ENCODE measurements at places on chromosomes 4 and X.

- no peak for DNase-seq
Measured at GRCh38 chr4:135015771-135016170, 814.2 kb upstream of the PABPC4L start.

DNA sequence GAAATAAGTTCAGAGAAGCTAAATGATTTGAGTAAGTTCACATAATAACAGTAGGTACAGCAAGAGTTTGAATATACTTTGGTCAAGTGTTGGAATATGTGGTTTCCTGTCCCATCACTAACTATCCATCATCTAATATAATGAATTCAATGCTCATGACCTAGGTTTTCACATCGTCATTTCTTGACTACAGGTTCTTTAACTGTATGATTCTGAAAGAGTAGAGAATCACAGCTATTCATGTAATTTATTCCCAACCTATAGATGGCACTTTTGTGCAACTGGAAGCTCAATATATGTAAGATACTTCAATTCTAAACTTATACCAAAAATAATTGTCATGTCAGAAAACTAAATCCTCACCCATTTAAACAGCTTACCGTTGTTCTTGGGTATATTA is 53.1 kb downstream of the TIGD2 start:
- DNase-seq = peak; percentile 7

- DNase-seq = no peak
Measured at GRCh38 chr4:84573385-84574068, 9.4 kb upstream of the CDS1 start.

GRCh38 chr4:145541346-145541745 is 59.7 kb downstream of the SMAD1 start:
- DNase-seq = no peak

DNA sequence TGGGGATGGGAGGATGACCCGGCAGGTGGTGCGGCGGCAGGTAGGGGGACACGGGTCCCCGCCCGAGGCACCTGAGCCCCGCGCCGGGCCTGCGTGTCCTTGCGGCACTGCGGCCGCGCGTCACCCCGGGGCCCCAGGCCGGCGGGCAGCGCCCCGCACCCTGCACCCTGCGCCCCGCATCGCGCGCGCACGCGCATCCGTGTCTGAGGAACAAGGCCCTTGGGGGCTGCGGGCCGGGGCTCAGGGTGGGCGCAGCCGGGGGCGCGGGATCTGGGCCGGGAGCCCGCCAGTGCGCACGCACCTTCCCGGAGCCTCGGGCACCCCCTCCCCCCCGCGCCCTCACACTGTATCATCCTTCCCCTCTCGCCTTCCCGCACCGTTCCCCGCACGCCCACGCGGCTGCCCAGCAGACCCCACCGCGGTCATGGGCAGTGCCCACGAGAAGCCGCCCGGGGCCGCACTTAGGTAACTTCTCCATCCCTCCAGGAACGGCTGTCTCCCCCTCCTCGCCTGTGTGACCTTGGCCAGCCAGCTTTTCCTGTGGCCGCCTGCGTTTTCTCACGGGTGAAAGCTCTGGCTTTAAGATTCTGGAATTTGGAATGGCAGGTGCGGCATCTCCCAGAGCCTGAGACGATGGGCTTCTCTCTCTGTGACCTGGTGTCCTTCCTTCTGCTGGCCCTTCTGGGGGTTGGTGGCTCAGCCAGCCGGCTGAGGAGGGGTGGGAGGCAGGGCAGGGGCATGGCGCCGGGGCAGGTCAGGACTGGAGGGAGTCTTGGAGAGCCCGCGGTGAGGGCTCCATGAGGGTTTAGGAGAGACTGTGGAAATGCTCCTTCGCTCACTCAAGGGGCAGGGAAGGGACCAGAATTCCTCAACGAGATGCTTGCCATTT is 748 bp downstream of the ATP2B3 start:
- no peak for DNase-seq

GRCh38 chr4:41399231-41399630 is 138.7 kb upstream of the LIMCH1 start:
- DNase-seq = no peak

DNA sequence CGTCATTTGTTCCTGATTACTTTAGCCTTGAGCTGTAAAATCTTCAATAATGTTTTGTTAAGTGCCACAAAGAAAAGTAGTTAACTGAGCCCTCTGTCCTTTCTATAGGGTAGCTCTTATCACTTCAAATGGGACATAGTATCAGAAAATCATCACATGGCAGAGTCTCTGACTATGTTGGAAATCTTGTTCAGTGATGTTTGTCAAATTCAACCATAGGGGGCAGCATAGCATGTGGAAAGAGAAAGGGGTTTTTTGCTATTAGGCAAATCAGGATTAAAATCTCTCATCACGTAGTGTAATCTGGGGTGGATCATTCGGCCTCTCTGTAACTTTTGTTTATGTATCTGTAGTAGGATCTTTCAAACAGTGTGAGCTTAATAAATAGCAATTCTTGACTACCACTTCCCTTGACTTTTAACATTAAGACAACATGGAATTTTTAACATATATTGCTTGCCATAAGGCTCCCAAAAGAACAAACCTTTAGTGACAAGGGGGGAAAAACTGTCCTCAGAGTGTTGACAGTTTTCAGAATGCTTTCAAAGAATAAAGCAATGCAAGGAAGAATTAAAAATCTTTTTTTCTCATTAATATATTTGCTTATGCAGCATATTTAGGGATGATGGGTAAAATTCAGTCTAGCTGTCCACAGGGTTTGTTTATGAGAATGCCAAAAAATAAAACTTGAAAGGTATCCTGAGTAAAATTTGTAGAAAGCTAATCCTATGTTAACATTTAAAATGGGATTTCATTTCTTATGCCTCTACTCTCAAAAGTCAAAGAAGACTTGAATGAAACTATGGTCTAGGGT is 127.2 kb downstream of the FBXW7 start:
- peak; percentile 78 for DNase-seq

DNA sequence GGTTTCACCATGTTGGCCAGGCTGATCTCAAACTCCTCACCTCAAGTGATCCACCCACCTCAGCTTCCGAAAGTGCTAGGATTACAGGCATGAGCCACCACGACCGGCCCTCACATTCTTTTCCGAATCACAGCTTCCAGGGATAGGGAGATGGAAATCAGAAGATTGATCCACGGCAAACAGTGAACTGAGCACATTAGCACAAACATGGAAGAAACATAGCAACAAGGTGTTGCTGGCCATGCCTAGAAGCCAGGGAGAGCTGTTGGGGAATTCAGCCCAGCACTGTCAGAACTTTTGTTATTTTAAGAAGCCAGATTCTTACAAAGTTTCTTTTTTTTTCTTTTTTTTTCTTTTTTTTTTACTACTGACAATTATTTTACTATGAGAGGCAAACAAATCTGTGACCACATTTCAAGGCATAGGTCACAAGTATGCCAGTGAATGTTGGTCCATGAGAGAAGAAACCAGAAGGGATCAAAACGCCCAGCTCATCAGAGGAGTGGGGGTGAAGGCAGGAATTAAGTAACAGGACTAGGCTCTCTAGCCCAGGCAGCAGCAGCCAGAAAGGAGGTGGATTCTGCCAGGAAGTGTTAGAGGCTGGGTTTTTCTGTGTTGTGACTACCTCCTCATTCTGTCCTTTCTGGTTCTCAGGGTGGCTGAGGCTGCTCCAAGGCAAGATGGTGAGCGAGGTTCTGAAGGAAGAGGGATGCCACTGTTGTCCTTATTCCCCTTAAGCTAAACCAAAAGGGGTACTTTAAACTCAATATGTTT is 44.1 kb downstream of the TEC start:
- no peak for DNase-seq

GRCh38 chrX:40878766-40879165 is 143.4 kb upstream of the MED14 start:
- DNase-seq = no peak

DNA sequence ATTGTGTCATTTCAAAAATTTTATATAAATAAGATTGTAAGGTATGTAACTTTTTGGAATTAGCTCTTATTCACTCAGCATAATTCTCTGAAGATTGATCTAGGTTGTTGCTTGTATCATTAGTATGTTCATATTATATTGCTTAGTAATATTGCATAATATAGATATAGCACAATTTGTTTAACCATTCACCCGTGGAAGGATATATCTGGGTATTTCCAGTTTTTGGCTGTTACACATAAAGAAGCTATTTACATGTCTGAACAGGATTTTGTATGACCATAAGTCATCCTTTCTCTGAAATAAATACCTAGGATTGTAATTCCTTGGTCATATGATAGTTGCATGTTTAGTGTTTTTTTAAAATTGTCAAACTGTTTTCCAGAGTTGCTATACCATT is 82.5 kb downstream of the CPEB2 start:
- DNase-seq = no peak

GRCh38 chrX:31706466-31706865 is 634.6 kb upstream of the FTHL17 start:
- DNase-seq = no peak

DNA sequence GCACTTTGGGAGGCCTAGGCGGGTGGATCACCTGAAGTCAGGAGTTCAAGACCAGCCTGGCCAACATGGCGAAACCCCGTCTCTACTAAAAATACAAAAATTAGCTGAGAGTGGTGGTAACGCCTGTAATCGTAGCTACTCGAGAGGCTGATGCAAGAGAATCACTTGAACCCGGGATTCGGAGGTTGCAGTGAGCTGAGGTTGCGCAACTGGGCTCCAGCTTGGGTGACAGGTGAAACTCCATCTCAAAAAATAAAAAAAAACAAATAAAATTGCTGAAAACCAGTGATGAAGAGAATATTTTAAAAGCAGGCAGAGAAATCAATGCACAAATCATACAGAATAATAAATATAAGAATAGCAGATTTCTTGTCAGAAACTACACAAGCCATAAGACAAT is 129.3 kb downstream of the SLIT2 start:
- DNase-seq = no peak

DNA sequence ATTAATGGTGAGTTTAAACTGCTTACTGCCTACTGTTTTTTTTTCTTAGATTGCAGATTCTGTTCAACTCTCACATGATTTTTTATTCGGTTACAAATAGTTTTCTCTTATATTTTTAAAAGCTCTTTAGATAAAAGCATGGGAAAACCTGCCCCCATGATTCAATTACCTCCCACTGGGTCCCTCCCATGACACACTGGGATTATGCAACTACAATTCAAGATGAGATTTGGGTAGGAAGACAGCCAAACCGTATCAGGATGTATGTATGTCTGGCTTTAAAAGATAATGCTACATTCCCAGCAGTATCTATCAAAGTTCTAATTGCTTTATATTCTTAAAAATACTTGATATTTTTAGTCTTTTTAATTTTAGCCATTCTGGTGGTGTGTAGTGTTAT is 131.5 kb downstream of the JADE1 start:
- DNase-seq = no peak

GRCh38 chrX:45036161-45036560 is 163.2 kb downstream of the KDM6A start:
- DNase-seq = no peak

GRCh38 chr4:155693015-155693663 is 26.5 kb downstream of the GUCY1A1 start:
- DNase-seq = no peak

- DNase-seq = no peak
Measured at GRCh38 chr4:39544580-39545315, 17.5 kb upstream of the UGDH start.

DNA sequence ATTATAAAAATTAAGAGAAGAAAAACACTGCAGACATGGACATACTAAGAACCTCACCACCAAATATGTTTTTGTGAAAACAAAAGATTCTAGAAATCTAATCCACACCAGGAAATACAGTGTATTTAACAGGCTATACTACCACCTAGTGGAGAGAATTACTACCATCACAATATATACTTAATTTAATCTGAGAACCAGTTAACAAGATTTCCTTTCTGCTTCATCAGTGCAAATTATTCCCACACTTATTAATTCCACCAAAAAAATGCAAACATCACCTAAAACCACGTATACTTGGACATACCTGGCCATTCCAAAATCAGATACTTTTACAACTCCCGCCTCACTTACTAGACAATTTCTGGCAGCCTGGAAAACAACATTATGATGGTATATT is 7.0 kb upstream of the TXK start:
- peak; percentile 84 for DNase-seq

DNA sequence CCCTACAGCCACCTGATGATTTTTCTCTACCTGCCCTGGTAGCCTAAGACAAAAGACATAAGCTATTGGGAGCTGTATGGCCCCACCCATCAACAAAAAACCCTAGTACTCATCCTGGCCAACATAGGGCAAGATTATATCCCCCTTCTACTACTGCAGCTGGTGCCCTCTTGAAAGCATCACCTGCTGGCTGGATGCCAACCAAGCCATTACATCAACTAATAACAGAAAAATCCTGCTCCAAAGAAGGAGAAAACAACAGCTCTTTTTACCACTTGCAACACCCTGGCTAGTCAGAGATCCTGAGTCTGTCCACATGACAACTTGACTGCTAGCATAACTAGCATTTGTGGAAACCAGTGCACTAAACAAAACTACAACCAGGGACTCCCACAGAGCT is 43.6 kb upstream of the UPRT start:
- no peak for DNase-seq

- peak; percentile 81 for DNase-seq
Measured at GRCh38 chr4:141346144-141346543, 125.4 kb downstream of the ZNF330 start.

- no peak for DNase-seq
Measured at GRCh38 chr4:150332086-150332485, 249.9 kb upstream of the MAB21L2 start.

- no peak for DNase-seq
Measured at GRCh38 chr4:3215256-3215655, 33.7 kb upstream of the MSANTD1 start.

GRCh38 chr4:165385126-165385525 is 6.3 kb downstream of the CPE start:
- DNase-seq = no peak

GRCh38 chrX:121864561-121864960 is 817.2 kb downstream of the GLUD2 start:
- DNase-seq = no peak

DNA sequence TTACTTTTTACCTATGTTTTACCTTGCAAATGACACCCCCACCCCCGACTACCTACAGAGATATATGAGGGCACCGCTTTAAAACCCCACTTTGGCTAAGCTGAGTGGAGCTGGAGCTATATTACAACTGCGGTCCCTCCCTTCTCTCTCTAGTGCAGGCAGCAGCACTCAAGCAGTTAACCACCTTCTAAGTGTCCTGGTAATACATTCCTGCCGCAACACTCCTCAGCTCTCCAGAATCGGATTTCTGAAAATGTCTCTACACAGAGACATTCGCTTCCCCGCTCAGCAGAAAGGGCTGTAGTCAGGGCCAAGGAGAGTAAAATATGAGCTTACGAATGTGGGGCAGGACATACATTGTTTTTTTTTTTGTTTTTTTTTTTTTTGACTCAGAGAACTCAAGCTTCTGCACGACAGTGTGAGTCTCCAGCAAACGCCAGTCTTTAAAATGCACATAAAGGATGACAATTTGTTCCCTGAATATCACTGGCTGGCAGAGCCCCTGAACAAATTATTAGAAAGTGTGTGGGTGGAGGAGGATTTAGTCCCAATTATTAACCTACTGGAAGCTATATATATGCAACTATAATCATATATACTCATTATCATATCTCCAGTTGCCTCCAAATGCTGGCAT is 287.0 kb upstream of the TET2 start:
- DNase-seq = no peak

- peak; percentile 6 for DNase-seq
Measured at GRCh38 chrX:53321230-53321942, 40.0 kb upstream of the IQSEC2 start.
